Activated gamma-delta T cell (primary cell): ENCODE measurements at places on chromosomes 11 and 22.

DNA sequence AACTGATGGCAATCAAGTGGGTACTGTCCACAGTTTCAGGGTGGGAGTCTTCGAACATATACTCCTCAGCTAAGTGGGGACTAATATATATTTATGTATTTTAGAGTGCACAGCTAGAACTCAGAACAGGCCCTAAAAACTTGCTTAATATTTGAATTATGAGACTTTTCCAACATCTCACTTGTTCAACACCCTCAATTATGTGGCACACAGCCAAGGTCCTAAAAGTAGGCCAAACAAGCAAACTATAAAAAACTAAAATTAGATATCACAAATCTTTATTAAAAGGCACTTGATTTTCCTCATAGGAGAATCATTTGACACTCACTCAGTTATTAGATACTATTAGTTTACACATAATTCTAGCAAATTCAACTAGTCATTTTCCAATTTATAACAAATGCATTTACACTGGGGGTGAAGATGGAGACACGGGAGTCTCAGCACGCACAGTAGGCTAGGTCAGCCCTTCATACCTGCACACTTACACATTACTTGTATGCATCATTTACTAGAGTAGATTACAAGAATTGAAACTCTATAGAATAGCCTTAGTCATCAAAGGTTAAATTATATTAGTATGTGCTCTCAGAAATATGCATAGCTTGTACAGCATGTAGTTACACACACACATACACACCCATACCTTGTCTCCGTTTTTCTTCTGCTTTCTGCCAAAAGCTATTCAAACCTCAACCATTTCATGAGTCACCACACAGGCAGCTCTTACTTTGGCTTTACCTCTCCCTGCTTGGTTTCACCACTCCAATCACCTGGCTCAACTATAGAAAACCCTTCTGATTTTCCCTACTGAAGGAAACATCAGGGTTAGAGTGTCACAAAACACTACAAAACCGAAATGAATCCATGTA lies 171.5 kb downstream of the SBF2 start:
- DNase-seq = no peak

DNA sequence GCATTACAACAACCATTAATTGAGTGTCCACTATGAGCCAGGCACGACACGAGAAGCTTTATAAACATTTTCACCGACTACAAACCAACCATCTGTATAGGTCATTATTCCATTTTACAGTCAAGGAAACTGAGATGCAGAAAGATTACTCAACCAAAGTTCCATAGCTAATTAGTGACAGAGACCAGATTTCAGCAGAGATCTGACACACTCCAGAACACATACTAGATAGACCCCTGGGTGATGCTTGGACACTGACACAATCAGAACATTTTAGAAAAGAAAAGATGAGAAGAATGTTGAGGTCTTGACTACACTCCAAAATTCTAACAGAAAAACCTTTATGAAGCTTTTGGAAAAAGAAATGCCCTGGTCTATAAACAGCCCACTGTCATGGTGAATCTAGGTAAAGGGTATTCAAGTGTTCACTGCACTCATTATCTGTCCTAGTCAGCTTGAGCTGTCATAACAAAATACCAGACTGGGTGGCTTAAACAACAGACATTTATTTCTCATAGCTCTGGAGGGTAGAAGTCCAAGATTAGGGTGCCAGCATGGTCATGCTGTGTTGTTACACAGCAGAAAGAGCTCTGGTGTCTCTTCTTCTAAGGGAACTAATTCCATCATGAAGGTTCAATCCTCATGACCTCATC lies 89.0 kb downstream of the RELT start:
- DNase-seq = no peak

GRCh38 chr11:79110796-79111195 lies 330.0 kb downstream of the TENM4 start:
- DNase-seq = no peak

GRCh38 chr22:22235558-22235957 lies 9.0 kb upstream of the VPREB1 start:
- DNase-seq = no peak

- no peak for DNase-seq
Observed at GRCh38 chr11:46856605-46857343, 10.7 kb upstream of the CKAP5 start.

GRCh38 chr22:37163575-37164504 lies 14.1 kb upstream of the IL2RB start:
- DNase-seq = peak; percentile 35

- DNase-seq = no peak
Observed at GRCh38 chr11:63686926-63687325, 5.6 kb downstream of the RTN3 start.

DNA sequence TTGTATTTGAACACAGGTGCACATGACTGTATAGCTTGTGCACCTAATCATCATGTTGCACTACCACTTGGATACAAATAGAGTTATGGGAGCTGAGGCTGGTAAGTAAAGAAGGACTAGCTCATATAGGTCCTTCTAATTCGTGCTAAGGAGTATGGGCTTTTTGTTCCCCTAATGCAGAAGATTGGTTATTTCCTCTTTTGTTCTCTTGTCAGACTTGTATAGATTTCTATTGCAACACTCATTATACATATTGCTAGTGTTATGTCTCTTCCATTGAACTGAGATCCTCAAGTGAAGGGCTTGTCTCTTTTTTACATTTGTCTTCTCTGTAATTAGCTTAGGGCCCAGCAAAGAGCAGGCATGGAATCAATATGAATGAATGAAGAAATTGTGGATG lies 54.1 kb upstream of the ARHGAP20 start:
- no peak for DNase-seq

GRCh38 chr11:33379947-33380346 lies 122.8 kb downstream of the HIPK3 start:
- no peak for DNase-seq

- DNase-seq = no peak
Observed at GRCh38 chr22:47622541-47622940, 860.1 kb downstream of the TBC1D22A start.

DNA sequence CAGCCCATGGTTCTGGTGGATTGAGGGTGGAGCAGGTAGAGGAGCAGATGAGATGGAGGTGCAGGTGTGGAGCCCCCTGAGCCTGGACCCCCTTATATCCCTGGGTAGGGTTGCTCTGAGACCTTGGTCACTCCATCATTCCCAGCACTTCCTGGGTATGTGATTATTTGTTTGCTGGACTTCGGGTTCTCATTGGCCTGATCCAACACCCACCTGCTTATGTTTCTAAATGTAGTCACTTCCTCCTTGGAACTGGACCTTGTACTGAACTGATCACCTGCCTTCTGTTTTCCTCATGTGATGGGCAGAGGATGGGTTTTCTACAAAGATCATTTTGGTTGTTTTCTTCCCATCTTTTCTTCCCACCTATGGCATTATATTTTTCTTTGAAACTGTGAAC lies at the start of gene KRTAP5-4:
Gene KRTAP5-4, minus strand, starts transcription at position 53 of the 400 bp plus-strand sequence. Its CDS starts 45 bp downstream, at position 8.
- DNase-seq = no peak

GRCh38 chr11:13940907-13941256 lies 21.6 kb upstream of the SPON1 start:
- DNase-seq = no peak

GRCh38 chr22:25749420-25750169 lies 7.6 kb downstream of the MYO18B start:
- DNase-seq = no peak

DNA sequence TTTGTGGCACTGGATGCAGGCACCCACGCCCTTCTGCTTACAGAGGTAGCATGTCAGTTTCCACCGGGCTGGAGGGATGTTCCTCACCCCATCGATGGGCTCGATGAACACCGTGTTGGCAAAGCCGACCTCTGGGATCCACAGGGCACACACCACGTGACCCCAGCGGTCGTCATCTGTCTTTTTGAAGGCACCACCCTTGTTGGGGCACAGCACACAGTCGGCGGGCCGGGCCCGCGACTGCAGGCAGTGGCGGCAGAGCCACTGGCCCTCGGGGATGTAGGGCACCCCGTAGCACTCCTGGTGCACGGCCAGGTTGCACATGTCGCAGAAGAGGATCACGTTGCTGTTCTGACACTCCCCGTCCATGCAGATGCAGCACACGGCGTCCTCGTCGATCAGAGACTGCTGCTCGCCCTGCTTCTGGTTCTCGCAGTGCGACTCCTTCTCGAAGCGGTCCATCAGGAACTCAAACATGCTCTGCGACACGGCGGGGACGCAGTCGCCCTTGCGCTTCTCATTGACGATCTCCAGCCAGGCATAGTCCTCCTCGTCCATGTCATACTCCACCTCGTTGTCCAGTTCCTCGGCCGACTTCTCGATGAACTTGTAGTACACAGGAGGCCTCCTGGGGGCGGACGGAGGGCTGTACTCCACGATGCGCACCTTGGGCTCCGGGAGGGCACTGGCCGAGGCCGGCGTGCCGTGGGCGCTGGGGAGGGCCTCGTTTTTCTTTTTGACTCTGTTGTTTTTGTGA lies 4.2 kb downstream of the BRD1 start:
- DNase-seq = no peak

DNA sequence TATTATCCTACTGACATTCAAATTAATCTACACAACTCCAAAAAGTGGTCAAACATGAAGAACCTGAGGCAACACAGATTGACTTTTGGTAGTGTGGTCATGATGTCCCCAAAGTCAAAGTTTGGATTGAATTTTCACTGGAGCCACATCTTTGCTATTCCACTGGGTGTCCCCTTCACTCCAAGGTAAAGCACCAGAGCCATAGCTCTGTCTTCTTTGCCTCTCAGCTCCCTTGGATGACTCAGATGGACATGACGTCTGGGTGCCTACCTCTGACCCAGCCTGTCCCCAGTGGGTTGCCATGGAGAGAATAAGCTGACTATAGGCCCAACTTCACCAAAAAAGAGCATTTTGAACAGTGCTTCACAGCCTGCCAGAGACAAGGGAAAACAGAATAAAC lies 57.4 kb upstream of the ARHGAP42 start:
- DNase-seq = no peak

DNA sequence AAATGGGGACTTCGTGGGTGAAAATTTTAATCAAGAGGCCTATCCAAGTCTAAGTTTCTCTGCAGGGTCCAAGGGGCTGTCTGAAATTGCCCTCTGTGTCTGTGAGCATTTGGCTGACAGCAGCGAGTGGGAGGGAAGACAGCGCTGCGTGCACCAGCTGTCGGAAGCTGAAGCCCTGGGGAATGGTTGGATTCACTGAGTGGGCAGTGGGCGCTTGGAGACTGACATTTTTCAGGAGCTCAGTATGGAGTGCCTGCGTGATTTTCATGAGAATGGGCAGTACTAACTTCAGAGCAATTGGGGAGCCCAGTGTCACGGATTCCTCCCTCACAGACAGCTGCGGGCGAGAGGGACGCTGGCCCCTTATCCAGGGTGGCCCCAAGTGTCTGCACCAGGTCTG lies 388.8 kb upstream of the B3GAT1 start:
- no peak for DNase-seq

DNA sequence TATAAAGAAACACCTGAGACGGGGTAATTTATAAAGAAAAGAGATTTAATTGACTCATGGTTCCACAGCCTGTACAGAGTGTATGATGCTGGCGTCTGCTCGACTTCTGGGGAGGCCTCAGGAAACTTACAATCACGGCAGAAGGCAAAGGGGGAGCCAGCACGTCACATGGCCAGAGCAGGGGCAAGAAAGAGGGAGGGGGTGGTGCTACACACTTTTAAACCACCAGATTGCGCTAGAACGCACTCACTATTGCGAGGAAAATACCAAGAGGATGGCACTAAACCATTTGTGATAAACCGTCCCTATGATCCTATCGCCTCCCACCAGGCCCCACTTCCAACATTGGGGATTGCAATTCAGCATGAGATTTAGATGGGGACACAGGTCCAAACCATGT lies 79.7 kb upstream of the CARD18 start:
- DNase-seq = no peak

DNA sequence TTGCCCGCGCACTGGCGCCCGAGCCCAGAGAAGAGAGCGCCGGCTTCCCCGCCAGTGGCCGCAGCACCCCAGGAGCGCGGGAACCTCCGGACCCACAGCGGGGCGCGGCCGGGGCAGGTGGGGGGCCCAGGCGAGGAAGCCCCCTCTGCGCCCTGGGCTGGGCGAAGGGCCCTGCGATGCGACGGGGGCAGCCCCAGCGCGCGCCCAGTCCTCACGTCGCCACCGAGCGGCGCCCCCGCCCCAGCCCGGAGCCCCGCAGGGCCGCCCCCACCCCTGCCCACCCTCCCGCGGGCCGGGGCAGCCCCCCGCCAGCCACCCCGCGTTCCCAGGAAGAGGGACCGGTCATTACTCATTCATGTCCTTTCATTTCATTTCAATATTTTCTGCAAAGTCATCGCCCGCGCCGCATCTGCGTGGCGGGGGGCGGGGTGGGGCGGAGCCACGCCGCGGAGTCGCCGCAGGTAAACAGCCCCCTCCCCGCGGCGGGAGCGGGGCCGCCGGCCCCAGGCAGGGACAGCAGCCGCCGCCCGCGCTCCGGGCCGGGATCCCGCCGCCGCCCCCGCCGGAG lies 673 bp upstream of the PANX2 start:
- no peak for DNase-seq

GRCh38 chr22:40008726-40009291 lies 14.1 kb downstream of the FAM83F start:
- DNase-seq = no peak

GRCh38 chr11:9550191-9550628 lies 23.3 kb upstream of the WEE1 start:
- no peak for DNase-seq

- DNase-seq = no peak
Observed at GRCh38 chr11:130520271-130520671, 71.8 kb downstream of the ADAMTS15 start.

- no peak for DNase-seq
Observed at GRCh38 chr11:132312701-132313111, 942.3 kb downstream of the NTM start.

- DNase-seq = no peak
Observed at GRCh38 chr22:45535290-45535689, 32.6 kb downstream of the FBLN1 start.

- DNase-seq = no peak
Observed at GRCh38 chr22:25765016-25765367, 23.0 kb downstream of the MYO18B start.

DNA sequence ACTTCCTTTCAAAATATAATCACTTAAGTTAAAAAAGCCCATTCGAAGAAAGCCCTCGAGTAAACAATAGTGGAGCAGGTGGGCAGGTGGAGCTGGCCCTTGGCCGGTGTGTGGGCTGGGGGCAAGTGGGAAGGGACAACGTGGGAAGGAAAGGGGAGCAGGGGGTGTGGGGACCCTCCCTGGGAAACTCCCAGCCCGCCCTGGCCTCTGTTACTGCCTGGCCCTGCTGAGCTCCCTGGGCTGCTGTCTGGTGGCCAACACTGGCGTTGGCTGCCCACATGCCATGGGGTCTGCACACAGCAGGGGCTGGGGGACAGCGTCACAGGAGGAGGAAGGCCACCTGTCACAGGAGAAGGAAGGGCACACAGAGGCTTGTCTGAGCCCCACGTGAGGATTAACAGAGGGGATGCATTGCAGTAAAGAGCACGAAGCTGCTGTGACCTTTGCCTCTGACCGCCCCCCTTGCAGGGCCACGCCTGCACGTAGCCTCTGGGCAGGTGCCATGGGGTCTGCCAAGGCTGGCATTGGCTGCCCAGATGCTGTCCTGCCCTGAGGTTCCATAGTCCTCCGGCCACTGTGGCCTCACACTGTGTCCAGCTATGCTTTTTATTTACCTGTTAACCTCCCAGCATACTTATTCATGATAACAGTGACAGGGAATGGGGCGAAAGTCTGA lies 36.2 kb upstream of the CCDC188 start:
- DNase-seq = no peak
